ENCODE measurements at places on chromosomes 3 and 15.

- no peak for DNase-seq
Observed at GRCh38 chr15:51696566-51696965, 15.3 kb downstream of the SCG3 start.

GRCh38 chr3:187929112-187929816 lies 184.0 kb upstream of the BCL6 start:
- no peak for DNase-seq

- peak; percentile 56 for DNase-seq
Observed at GRCh38 chr3:65439641-65440284, 599.0 kb downstream of the MAGI1 start.

GRCh38 chr15:60384053-60384452 lies 13.7 kb downstream of the ANXA2 start:
- DNase-seq, result no peak

- DNase-seq, result peak; percentile 78
Observed at GRCh38 chr15:56496635-56497034, 31.7 kb upstream of the MNS1 start.

DNA sequence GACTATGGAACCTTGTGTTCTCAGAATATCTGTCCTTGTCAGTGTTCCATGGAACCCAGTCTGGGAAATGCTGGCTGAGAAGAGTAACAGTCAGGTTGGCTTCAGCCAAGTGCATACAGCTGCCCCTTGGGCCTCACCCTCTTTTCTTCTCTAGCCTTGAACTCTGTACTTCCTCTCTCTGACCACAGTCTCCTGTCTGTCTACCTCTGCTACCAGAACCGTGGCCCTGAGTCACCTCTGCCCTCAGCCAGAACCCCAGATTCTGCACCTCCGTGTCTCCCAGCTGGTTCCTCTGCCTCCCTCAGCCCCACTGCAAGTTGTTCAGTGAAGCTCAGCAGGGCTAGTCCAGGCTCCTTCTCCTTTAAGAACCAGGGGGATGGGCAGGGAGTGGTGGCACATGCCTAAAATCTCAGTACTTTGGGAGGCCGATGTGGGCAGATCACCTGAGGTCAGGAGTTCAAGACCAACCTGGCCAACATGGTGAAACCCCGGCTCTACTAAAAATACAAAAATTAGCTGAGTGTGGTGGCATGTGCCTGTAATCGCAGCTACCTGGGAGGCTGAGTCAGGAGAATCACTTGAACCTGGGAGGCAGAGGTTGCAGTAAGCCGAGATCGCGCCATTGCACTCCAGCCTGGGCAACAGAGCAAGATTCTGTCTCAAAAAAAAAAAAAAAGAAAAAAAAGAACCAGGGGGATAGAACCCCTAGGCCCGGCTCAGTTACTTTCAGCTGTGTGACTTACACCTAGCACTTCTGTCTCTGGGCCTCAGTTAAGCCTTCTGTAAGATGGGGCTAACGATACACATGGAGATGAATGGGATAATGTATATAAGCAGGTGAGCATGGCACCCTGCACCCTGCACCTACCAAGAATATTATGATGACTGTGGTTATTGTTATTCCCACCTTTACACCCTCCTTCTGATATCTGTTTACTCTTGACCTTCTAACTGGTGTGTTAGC lies 24.3 kb upstream of the TATDN2 start:
- DNase-seq, result no peak

DNA sequence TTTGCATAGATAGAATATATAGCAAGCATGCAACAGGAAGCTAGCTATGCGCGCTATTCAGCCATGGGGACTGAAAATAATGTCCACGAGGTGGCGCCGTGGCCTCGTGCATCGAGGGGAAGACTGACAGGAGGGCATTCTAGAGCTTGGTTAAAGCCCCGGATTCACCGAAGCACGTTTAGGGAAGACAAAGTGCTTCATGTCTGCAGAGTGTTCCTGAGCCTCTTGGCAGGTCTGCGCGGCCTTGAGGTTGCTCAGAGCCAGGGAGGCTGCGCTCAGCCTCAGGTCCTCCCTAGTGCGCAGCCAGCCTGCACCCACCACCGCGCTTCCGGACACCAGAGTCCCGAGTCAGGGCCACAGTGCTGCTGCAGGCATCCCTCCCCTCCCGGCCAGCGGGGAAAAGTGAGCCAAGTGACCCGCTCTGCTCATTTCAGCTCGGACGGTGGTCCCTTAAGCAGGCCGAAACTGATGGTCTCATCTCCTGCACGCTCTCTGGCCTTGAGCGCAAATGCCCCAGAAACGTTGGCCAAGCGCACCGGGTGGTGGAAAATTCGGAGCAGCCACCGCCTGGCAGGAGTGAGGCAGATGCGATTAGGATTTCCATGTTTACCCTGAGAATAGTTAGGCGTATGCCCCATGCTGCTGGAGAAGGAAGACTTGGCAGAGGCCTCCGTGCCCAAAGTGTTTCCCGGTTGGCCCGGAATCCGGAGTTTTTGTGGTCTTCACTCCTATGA lies 24.8 kb downstream of the GABRA5 start:
- peak; percentile 29 for DNase-seq
